ENCODE measurements at places on chromosomes 13 and 19.
A peak's percentile ranks its signal among the peaks of the same experiment; 100 is the strongest.

DNA sequence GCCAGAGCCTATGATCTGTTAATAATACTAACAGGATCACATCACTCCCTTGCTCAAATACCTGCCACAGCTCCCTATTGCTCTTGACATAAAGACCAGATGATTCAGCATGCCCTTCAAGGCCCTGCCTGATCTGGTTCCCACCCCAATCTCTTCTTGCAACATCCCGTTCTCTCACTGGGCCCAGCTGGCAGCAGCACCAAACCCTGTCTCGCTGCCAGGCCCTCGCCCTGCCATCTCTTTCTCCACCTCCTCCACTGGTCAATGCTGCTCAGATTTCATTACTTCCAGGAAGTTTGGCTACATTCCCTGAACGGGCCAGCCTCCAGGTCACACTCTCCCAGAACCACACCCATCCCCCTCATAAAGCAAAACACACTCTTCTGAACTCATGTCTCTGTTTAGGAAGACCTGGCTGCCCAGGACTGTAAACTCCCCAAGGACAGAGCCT, 8.6 kb upstream of the BCAT2 start:
- DNase-seq = peak; percentile 80

DNA sequence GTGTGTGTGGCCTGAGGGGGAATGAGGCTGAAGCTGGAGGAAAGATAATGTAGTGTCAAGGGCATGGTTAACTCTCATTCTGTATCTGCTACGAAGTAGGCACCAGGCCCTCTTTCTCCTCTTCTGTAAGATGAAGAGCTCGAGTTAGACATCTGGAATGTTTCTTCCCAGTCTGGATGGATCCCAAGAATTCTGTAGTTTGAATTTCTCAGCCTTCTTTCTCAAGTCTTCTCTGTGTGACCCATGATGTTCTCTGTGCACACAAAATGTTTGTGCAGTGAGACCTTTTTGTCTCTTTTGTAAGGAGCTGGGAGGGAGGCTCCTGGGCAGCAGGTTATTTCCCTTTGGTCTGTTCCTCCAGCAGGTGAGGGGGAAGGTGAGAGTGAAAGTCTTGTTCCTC, 13.7 kb downstream of the FGF9 start:
- no peak for DNase-seq

GRCh38 chr19:9911524-9912185, 24.7 kb downstream of the OLFM2 start:
- no peak for DNase-seq

DNA sequence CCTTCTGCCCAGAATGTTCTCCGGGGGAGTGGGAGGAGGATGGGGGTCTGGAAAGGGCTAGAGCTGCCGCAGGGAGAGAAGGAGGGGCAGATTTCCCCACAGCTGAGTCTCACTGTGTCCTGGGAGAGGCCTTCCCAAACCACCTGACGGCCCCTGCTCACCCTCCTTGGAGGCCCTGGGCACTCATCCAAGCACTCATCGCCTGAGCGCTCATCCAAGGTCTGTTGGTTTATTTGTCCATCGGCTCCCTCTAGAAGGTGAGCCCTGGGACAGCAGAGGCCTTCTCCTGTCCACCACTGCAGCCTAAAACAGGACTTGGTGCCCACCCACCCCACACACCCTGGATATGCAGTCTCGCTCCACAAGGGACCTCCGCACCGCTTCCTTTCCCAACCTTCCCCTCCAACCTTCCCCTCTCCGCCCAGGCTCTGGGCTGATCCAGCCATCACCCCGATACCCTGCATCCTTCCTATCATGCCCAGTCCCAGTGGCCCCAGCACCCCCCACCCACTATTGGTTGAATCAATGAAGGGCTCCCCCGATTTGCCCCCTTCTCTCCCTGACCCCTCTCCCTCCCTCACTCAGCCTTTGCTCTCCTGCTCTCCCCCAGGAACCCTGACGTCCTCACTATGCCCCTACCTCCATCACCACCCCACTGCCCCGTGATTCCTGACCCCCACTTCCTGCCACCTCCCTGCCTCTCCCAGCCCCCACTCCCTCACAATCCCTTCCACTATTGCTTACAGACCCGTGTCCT, 1.7 kb downstream of the UBXN6 start:
- no peak for DNase-seq

- no peak for DNase-seq
Measured at GRCh38 chr19:2032296-2032941, 16.9 kb upstream of the BTBD2 start.

- DNase-seq = no peak
Measured at GRCh38 chr13:50650592-50651504, 192.6 kb downstream of the DLEU7 start.

DNA sequence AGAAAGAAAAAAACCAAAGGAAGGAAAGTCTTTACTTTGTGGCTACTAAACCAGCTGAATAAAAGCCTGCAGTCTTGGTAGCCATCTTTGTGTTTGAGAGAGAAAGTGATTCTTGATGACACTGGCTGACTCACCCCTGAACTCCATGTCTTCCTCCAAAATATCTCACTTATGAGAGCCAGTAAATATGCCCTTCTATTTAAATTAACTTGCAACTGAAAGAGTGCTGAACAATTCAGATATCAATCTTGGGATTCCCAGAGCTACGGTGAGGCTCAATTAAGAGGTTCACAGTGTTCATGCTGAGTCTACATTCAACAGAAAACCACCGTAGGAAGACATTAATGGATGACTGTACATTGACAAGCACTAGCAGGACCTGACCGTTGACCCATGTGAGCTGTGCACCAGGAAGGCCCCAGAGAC, 57.9 kb downstream of the KCTD12 start:
- no peak for DNase-seq

DNA sequence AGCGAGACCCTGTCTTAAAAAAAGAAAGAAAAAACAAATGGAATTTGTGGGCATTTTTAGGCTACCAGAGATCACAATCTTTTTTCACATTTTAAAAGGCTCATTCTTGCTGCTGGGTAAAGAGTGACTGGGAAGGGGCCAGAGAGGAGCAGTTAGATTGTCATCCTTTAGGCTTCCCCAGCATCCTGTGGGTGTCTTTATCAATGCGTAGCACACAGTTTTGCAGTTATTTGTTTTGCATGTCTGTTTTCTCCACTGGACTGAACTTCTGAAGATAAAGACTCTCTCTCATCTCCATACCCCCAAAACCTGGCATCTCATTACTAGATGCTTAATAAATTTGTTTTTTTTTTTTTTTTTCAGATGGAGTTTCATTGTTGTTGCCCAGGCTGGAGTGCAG, 2.1 kb upstream of the UTP14C start:
- no peak for DNase-seq

- no peak for DNase-seq
Measured at GRCh38 chr19:38713227-38713649, 31.0 kb downstream of the CAPN12 start.

DNA sequence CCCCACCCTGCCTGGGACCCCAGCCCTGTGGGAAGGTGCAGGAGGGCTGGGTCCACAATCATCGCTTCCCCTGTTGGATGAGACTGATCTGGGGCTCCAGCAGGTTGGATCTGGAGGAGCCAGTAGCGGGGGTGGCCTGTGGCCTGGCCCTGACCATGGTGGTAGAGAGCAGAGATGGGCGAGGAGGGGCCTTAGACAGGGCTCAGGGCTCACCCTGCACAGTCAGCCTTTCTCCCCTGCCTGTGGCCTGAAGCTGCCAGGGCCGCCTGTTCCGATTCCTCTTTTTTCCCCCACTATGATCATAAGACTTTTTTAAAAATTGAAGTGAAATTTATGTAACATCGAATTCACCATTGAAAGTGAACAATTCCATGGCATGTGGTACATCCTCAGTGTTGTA, 18.2 kb downstream of the SIN3B start:
- no peak for DNase-seq

DNA sequence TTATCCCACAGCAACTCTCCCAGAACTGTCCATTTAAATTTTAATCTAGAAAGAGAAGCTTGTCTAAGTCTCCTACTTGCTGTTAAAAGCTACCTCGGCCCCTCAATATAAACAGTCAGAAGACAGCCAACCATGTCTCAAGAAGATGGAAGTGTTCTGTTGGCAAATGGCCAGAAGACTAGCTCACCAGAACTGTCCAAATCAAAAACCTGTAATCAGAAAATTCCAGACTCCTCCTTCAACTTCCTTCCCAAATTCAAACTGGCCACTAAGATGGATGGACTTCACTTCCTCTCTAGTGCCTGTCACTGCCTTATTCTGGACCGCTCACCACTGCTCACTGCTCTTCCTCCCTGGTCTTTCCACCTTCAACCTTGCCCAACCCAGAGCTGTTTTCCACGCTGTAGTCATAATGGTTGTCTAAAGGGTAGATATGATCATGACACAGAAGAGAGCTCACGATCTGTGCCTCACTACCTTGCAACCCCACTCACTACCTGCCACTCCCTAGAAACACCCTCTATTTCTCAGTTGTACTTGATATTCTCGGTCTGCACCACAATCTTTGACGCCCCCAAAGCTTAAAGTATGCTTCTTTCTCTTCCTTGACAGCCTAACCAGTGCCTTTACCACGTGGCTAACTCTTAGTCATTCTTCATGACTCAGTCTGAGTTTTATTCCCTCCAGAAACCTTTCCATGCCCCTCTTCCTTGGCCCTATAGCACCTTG, 9.2 kb downstream of the FGF14 start:
- DNase-seq = no peak

GRCh38 chr19:17244618-17245534, 843 bp downstream of the NR2F6 start:
- DNase-seq = no peak

- DNase-seq = no peak
Measured at GRCh38 chr19:17475541-17476115, 5.3 kb downstream of the SLC27A1 start.

GRCh38 chr19:54399189-54399588, 16.1 kb upstream of the TTYH1 start:
- DNase-seq = no peak

DNA sequence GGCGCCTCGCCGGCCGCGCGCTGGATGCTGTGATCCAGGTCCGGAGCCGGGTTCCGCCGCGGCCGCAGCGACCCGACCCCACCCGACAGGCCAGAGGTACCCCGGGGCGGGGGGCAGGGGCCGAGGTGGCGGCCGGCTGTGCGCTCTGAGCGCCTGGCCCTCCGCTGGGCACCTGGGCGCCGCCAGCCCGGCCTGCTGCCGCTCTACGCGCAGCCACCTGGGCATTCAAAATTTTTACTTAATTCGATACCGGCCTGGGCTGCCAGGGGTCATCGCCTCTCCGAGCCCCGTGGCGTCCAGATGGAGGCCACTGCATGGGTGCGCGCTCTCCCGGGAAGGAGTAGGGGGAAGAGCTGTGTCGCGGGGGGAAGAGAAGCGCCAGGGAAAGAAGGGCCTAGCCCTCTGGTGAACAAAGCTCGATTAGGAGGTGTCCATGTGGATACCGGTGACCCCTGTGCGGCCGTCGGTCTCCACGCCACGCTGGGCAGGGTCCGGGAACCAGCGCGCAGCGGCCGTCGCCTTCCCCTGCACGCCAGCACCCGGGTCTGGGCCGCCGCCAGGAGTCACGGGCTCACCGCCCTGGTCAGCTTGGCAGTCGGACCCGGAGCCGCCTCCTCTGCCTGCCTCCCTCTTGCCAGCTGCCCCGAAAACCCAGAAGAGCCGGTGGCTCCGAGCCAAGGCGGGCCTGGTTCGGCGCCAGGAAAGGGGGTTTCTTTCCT, 666 bp downstream of the BIVM start:
- no peak for DNase-seq

- no peak for DNase-seq
Measured at GRCh38 chr19:16417660-16418596, 53.8 kb downstream of the EPS15L1 start.

DNA sequence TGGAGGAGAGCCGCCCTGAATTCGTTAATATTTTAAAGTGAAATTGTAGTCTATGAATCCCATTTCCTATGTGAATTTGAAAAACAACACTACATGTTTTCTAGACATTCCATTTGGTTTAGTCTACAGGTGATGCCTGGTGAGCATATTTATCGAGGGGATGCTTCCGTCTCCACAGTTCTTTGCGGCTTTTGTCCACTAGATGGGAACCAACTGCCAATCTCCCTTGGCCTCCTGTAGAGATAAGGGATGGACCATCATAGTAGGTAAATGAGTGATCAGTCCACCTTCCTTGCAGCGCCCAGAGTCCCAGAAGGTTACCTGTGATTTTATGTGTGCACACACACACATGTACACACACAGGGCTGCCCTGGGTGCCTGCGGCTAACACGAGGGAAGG, 289.8 kb upstream of the SOX21 start:
- DNase-seq = no peak

DNA sequence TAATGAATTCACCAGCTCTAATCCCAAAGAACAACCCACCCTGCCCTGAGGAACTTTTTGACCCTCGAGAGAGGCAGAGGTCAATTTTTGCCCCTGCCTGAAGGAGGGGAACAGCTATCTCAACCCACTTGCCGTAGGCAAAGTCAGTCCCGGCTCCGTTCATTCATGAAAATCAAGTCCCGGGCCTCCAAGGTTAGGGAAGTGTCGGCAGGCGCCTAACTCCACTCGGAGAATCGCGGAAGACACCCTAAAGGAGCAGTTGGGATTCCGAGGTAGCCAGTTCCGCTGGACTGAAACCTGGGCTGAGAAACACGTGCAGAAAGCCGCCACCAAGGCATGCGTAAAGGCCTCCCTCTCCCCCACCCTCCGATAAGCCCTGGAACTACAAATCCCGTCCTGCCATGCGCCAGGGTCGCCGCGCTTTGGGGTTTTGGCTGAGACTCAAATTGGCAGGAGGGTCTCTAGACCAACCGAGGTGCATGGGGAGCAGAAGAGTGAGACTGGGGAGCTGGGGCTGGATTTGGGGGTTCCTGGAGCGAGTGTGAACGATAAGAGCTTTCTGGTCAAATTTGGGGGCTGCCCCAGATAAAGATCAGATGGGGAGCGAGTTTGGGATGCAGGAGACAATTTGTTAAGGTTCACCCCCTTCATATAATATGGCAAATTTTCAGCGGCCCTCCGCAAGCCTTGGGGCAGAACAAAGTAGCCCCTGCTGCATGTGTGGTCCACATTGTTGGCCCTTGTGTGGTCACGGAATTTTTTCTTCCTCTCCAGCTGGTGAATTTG, at the start of gene TNPO2:
TNPO2 (minus strand) TSS at position 292 of the 786 bp plus-strand sequence. CDS start 2,955 bp downstream, outside the sequence.
- DNase-seq = no peak

DNA sequence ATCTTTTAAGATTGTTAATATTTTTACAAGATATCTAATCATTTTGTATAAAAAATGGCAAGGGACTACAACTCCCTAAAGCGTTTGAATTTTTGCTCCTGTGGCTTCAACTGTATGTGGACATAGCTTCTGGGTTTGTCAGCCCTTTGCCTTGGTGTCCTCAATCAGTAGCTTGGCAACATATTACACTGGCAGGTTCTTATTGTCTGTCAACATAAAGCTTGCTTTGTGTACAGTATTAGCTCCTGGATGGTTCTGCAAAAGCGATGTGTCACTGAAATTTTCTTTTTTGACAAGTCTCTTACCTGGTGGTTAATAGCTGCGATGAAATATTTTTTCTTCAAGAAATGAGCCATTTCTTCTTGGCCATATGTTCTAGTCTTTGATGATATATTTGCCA, 190.0 kb downstream of the HS6ST3 start:
- no peak for DNase-seq

DNA sequence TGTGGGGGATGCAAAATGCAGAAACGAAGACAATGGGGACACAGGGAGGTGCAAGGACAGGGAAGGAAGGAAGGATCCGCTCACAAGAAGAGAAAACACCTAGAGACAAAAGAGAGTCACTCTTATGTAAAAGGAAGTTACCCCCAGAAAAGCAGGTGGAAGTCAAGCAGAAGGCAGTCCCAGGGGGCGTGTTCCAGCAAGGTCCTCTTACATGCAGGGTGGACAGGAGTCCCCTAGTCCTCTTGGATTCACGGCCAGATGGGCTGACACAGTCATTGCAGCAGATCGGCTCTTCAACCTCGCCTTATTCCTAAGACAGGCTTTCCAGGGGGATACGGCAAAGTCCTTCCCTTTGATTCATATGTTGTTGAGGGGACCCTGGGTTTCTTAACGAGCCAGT, 83.9 kb upstream of the SPATA13 start:
- no peak for DNase-seq

GRCh38 chr19:33432446-33433170, 59.1 kb downstream of the CEBPG start:
- DNase-seq = no peak

All from AG09309 (cell line).